ENCODE measurements at places on chromosomes 5 and 9.

DNA sequence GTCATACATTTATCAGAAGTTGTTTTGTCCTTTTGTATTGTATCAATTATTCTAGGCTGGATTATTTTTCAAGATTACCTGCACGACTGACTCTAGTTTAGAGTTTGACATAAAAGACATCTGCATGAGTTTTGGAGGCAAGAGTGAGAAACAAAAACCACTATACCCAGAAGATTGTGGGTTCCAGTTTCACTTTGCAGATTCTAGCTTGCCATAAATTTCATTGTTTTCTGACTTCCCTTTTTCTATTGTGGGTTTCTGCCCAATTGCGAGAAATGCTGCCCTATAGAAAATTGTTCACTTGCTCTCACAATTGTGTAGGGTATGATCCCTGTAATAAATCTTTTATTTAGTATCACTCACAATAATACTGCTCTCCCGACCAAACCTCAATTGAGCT is 1043.4 kb upstream of the CDH10 start:
- no peak for DNase-seq

GRCh38 chr5:37849641-37850040 is 9.8 kb upstream of the GDNF start:
- no peak for DNase-seq

DNA sequence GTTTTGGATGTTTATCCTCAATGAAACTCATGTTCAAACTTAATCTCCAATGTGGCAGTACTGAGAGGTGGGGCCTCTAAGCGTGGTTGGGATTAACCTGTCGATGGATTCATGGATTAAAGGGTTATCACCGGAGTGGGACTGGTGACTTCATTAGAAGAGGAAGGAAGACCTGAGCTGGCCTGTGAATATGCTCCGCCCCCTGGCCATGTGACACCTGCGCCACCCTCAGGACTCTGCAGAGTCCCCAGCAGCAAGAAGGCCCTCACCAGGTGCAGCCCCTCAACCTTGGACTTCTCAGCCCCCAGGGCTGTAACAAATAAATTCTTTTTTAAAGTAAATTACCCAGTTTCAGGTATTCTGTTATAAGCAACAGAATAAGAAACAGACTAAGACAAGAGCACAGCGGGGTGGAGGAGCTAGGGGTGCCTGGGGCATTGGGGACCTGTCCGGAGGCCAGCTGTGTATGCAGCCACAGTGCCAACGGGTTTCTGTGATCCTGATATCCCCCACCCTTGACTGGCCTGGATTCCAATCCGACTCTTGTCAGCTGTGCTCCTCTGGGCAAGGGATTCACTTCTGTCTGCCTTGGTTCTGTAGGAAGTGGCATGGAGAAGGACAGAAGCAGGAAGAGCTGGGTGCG is 3.2 kb upstream of the MAPK9 start:
- no peak for DNase-seq

- DNase-seq, result no peak
These were observed 94.9 kb upstream of the MINAR2 start for GRCh38 chr5:129653057-129653375.

DNA sequence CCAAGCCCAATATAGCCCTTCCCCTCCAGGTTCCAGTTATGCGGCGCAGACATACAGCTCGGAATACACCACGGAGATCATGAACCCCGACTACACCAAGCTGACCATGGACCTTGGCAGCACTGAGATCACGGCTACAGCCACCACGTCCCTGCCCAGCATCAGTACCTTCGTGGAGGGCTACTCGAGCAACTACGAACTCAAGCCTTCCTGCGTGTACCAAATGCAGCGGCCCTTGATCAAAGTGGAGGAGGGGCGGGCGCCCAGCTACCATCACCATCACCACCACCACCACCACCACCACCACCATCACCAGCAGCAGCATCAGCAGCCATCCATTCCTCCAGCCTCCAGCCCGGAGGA is 6.3 kb downstream of the NR4A3 start:
- DNase-seq, result no peak

DNA sequence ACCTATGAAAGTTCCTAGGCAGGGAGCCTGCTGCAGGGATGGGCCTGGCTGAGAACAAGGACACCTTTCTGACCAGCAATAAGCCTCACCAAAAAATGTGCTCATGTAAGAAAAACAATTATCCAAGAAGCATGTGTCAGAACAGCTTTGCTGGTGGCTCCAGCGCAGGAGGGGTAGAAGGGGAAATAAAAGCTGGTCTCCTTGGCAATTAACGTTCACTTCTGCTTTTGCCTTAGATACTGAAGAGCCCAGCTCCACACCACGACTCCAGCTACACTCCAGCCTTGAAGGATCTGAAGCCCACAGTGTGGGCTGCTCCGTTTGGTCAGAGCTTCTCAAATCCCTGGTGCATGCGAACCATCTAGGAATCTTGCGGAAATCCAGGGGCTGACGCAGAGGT is 107.6 kb upstream of the PHYKPL start:
- no peak for DNase-seq

GRCh38 chr9:114506082-114506390 is 763 bp upstream of the WHRN start:
- DNase-seq, result no peak

DNA sequence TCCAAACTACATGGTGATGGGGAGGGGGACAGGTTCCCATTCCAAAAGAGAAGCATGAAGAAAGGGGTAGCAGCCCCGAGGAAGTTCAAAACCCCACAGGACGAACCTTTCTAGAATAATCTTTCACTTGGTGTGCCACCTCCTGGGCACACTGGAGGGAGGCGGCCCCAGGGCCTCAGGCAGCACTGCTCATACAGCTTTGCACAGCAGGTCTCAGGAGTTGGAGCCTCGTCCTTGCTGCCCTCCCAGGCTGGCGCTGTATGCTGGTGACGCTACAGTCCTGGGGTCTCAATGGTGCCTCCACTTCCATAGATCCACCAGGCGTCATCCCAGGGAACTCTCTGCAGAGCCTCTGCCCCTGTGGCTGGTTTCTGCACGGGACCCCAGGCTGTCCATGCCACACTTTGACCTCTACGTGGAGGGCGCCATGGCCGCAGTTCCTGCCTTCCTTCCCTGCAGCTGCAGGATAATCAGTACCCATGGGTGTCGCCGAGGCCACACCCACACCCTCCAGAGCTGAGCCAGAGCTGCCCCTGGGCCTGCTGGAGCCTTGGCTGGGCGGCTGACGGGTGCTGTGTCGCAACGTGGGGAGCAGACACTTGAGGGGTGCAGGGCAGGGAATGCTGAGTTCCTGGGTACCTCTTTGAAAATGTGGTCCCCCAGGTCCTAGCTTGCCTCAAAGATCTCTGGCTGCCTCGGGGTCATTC is 95.3 kb downstream of the COL5A1 start:
- DNase-seq, result no peak

DNA sequence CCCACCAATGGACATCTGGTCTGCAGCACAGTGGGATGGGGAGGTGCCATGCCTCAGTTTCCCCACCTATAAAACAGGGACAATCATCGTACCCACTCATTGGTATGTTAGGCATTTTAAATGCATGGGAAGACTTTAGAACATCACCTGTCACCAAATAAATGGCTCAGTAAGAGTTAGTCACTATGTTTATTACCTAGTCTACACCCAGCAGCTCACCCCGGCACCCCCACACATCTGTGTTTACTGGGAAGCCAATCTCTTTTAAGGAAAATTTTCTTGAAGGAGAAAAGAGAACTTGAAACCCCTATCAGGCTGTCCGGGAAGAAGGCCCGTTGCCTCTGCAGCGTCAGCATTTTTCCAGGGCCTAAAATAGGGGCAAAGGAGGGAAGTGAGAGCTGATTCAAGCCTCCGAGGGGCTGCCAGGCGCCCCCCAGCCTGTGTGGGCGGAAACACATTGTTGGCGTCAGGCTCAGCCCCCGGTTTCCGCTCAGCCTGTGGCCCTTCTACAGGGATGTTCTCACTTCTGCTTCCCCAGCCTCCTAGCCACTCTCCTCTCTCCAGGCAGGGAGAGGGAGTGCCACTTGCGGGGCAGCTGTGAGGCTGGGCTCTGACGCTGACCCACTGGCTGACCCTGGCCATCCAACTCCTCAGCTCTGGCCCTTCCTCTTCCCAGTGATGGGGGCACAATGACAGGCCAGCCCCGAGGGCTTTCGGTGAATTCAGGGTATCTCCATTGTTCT is 4.6 kb downstream of the CSF1R start:
- no peak for DNase-seq

GRCh38 chr5:160251406-160252155 is 22.3 kb downstream of the FABP6 start:
- no peak for DNase-seq

GRCh38 chr5:176188506-176189193 is 49.6 kb upstream of the SIMC1 start:
- no peak for DNase-seq

DNA sequence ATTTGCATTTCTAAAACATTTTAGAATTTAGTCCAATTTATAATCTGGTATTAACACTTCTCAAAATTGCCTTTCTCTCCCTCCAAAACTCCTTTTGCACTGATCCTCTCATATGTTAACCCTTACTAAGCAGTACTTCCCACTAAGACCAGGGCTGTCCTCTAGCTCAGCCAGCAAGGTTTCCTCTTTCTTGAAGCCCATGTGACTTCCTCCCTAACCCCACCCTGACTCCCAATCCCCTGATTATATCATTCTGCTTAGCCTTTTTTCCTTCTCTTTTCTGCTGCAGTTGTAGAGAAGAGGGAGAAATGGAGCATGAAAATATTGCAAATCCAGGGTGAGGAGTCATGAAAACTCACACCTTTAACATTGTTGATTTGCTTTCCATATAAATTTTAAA is 241.7 kb downstream of the MCTP1 start:
- no peak for DNase-seq

GRCh38 chr5:159098603-159099436 is 896 bp downstream of the EBF1 start:
- DNase-seq, result peak; percentile 50

DNA sequence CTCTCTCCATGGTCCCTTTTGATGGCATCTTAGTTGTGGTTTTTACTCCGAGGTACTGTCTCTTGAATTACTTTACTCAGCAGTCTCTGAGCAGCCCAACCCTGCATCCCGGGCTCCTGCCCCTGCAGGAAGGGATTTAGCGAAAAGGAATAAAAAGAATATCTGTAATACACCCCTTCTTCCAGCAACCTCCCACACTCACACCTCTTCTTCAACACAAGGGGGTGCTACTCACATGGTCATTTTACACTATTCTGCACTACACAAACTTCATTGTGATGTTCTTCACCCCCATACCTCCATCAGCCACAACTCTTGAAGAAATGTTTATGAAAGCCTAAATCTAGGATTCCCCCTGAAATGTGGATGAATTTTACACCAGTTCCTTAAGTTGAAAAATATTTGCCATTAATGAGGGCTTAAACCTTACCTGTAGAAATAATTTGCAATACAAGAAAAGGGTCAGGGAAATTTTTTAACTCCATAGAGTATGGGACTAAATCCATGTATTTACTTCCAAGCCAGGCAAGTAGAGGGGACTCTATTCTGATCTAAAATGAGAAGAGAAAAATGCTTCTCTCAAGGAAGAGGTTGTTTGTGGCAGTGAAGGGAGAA is 26.0 kb downstream of the TPD52L3 start:
- DNase-seq, result peak; percentile 61

DNA sequence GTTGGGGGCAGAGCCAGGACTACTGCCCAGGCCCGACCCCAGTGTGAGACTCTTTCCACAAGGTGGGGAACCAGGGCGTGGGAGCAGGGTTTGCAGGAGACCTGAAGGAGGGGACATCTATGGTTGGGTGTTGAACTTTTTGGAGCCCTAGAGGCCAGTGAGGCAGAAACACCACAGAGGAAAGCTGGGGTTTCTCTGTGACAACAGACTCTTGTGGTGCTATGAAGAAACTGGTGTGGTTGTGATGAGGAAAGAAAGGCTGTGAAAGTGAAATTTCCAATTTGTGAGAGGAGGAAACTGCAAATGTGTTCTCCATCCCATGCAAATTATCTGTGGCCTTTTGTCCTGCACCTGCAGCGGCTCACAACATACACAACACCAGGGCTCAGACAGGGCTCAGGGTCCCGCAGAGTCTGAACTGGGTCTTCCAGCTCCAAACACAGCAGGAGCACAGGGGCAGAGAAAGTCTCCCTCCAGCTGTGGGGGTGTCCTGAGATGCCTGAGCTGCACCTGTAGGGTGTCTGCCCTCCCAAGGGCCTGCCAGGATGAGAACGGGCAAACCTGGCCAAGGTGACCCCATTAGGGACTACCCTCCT is 51.4 kb upstream of the GRHPR start:
- no peak for DNase-seq

- no peak for DNase-seq
These were observed 37.4 kb downstream of the CPEB4 start for GRCh38 chr5:173925449-173926071.

- DNase-seq, result no peak
These were observed 123.9 kb downstream of the COL23A1 start for GRCh38 chr5:178466342-178466741.

GRCh38 chr9:119216651-119217331 is 152.4 kb downstream of the BRINP1 start:
- no peak for DNase-seq

- DNase-seq, result no peak
These were observed 166.4 kb downstream of the CDH6 start for GRCh38 chr5:31359839-31360238.

GRCh38 chr9:95032580-95033341 is 284.7 kb downstream of the FANCC start:
- DNase-seq, result no peak

DNA sequence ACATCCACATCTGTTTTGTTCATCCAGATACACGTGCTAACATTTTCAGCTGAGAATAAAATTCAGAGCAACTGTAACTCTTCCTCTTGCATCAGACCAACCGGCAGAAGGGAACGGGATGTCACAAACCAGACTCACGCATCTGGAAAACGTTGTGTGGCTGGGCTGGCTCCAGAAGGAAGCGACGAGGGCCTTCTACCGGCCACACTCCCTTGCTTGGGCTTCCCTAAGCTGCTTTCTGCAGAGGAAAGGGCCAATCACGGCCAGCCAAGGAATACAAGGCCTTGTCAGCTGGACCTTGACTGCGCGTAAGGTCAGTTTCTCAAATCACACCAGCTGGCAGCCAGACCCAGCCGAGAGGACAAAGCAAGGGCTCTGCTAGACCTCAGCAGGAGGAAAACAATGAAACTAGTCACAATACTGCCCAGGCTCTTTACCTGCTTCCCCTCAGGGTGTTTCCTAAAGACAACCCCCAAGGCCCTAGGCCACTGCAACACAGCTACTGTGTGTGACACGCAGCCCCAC is 106.1 kb downstream of the THBS4 start:
- peak; percentile 9 for DNase-seq

DNA sequence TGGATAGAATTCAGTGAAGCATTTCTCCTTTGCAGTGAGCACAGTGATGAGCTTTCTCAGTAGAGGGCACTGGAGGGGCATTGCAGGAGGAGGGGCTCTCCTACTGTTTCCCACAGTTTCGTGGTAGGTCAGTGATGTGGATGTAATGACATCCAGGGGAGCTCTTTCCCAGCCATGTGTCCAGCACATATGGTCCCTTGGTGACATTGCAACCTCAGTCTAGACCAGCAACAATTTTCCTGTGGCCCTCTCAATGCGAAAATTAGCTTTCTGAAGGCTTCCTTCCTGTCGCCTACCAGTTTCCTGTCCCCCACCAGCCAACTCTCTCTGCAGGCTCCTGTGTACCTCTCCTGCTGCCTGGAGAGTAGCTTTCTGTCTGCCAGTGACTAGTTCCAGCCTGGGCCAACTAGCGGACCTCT is 6.9 kb upstream of the PDCL start:
- no peak for DNase-seq

Data from hepatic stellate cell (primary cell).